Activated CD4-positive, alpha-beta T cell treated with anti-CD3 and anti-CD28 coated beads, Interleukin-2, amount 10 ng/mL, durations not matched to agents 24 days and 14 days (primary cell): ENCODE measurements at places on chromosomes 3 and 15. TPM values are rescaled to one million over a fixed set of nuclear protein-coding genes. Genes with fewer than 3 reads are reported as not detected.

The MEGF11 gene
- not detected in 2 replicates for total RNA-seq

The IL5RA gene
- total RNA-seq = not detected in 2 replicates

The PLSCR2 gene
- total RNA-seq = not detected in 2 replicates

The GOLGA6L10 gene
- total RNA-seq = 0.76 and 0.96 TPM in 2 replicates

The ISL2 gene
- total RNA-seq = 0.31 and 0.89 TPM in 2 replicates

The SERPINI2 gene
- total RNA-seq = not detected in 2 replicates

The MRPL46 gene
- total RNA-seq = 49.1 and 51.9 TPM in 2 replicates

The CD86 gene
- 1.4 TPM in 2 replicates for total RNA-seq

The GALNT15 gene
- total RNA-seq = not detected in 2 replicates

The HCN4 gene
- total RNA-seq = not detected in 2 replicates

The IMPDH2 gene
- total RNA-seq = 490 and 496 TPM in 2 replicates

The SH2D7 gene
- total RNA-seq = not detected in 2 replicates

The KIF23 gene
- total RNA-seq = 36.0 and 40.0 TPM in 2 replicates

The CHL1 gene
- total RNA-seq = not detected in 2 replicates

The GPR171 gene
- total RNA-seq = 159 and 164 TPM in 2 replicates
